ENCODE measurements at places on chromosomes 3 and 15. TPM values are rescaled to one million over a fixed set of nuclear protein-coding genes. Genes with fewer than 3 reads are reported as not detected.

DNA sequence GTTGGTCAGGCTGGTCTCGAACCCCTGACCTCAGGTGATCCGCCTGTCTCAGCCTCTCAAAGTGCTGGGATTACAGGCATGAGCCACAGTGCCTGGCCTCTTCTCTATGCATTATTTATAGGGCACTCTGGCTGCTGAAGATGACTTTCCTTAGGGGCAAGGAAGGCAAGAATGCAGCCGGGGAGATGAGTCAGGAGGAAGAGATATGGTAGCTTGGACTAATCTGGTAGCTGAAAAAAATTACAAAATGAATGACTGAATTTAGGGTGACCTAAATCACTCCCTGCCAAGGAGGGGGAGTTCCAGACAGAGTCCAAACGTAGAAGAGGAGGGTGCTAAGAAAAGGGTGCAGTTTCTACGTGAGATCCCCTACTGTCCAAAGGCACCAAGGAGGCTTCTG is 14.2 kb downstream of the RHCG start:
- no peak for DNase-seq

DNA sequence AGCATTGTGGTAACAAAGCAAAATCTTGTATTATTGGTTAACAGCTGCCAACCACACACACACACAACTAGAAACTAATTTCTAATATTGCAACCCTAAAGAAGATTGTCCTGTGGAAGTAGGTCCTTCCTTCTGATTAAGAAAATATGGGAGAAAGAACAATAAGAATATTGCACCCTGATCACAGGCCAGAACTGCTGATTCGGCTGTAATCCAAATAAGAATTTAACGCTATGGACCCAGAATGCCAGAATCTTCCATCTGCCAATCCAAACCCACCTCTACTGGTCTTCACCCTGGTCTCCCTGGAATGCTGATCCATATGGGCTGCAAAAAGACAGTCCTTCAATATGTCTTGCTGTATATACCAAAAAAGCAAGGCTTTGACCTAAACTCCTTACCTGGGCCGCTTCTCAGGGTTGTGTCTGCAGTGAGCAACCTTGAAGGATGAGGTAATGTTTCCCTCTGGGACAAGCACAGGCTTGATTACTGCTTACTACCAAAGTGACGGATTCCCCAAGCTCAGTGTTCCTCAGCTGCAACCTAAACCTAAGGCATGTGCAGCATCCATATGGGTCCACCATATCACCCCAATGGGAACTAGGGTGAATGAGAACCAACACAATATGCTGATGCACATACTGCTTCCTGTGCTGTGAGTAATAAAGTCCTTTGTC is 8.0 kb downstream of the CCDC14 start:
- DNase-seq: no peak

DNA sequence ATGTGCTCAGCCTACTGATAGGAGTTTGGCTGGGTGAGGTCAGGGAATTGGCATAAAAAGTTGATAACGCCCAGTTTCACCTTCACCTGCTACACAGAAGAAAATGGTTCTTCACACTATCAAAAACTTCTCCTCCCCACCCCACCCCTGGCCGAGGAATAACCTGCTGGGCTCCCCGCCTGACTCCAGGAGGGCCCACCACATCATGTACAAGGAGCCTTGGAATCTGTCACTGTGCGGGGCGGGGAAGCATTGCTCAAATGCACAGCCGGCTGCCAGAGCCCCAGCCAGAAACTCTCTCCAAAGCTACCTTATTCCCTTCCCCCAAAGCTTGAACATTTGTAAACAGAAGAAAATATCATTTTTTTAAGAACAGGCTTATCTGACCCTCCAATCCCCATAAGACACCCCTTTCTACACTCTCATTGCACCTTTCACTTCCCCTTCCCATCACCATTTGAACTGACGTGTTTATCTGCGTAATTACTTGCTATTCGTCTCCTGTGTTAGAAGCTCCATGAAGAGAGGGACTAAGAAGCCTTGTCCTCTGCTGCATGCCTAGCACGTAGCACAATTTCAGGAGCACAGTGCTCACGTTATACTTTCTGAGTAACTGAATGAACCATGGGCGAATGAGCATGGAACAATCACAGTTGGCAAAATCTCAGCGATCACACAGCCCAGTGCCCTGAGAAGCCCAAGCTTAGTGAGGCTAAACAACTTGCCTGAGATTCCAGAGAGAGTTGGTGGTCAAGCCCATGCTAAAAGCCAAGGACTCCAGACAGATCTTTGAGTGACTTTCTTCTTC is 82.9 kb downstream of the HES1 start:
- DNase-seq: no peak

DNA sequence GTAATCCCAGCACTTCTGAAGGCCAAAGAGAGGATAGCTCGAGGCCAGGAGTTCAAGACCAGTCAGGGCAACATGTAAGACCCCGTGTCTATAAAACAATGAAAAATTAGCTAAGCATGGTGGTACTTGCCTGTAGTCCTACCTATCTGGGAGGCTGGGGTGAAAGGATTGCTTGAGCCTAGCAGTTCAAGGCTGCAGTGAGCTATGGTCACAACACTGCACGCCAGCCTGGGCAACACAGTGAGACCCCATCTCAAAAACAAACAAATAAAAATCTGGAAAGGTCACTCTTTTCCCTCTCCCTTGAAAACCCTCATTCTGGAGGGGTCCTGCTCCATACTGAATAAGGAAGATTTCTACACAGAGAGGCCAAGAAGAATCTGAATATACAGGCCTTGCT is 43.5 kb upstream of the ZNF280D start:
- DNase-seq: no peak

DNA sequence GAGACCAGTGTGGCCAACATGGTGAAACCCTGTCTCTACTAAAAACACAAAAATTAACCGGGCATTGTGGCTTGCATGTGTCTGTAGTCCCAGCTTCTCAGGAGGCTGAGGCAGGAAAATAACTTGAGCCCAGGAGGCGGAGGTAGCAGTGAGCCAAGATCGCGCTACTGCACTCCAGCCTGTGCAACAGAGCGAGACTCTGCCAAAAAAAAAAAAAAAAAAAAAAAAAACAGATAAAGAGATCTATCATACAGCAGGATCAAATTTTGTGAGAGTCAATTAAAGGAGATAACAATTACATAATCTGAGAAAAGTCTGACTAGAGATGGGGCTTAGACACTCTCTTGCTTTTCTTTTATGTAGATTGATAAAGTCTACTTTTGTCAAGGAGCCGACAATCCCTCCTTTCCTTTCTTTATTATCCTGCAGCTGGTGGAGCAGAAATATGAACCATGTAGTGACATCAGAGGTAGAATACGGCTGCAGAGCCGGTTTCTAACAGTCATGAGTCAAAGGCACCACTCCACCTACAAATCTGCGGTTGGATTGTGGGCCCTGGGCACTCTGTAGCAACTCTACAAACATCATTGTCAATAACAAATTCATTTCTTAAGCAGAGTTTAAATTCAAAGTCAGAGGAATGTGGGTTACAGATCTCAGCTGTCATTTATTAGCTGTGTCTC is 9.0 kb downstream of the C2CD4A start:
- DNase-seq: no peak

DNA sequence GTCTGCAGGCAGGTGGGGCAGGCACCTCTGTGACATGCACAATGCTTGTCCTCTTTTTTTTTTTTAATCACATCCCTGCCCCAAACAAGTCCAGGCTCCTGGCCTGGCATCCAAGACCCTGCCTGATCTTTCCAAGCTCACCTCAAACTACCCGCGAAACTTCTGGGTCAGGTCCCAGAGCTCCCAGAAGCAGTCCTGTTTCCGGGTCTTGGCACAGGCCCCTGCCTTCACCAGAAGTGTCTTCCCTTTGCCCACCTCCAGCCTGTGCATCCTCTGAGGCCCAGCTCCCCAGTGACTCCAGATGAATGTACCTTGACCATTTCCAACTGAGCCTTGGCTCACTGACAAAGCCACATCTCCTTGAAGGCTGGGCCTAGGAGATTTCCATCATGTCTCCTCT is 23.0 kb downstream of the PLA2G4E start:
- DNase-seq: no peak

DNA sequence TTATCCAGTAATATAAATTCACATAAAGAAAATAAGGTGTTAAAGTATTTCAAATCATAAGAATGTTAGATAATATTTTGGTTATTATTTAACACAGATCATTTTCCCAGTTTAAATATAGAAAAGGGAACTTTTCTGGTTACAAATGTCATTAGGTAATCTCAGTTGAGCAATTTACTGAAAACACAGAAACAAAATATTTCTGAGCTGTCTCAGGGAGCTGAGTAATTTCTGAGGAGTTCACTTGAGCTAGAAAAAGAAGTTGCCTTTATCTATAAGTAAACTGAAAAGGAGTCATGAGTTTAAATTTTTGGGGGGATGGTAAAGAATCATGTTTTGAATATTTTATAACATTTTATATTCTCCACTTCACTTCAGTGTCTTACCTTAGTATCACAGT is 855.4 kb upstream of the ARPP21 start:
- DNase-seq: no peak

DNA sequence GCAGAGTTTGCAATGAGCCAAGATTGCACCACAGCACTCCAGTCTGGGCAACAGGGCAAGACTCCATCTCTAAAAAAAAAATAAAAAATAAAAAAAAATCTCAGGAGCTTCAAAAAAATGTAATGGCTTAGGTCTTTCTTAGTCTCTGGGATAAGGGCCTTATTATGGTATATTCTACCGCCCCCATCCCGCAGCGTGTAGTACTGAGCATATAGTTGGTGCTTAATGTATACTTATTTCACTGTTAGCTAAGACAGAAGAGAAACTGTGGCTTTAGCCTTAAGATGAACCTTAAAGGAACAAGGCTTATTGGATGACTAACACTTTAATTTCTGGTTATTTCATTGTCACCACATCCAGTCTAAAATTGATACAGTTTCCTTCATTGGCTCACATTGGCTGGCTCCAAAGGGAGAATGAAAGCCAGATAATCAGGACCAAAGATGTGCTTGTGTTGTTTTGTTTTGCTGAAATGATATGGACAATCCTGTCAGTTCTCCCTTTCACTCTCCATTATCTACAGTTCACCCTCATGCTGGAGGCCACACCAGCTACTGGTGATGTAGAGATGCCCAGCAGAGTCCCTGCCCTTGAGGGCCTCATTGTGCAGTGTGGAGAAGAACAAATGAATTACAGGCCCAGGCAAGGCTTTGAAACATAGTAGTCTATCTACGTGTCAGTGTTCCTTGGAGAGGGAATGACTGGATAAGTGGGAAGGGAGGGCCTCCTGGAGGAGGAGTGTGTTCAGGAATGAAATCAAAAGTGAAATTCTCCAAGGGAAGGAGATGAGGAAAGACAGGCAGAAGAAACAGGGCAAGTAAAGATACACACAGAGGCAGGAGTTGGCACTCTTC is 17.4 kb upstream of the RAF1 start:
- DNase-seq: no peak

GRCh38 chr3:17941766-17942165 is 199.3 kb upstream of the TBC1D5 start:
- no peak for DNase-seq

Gene REC114
- total RNA-seq: not detected

Gene AHSG
- total RNA-seq: not detected

Gene UROC1
- not detected for total RNA-seq

Gene RARB
- total RNA-seq: not detected
